ENCODE measurements at places on chromosomes 3 and 15.

DNA sequence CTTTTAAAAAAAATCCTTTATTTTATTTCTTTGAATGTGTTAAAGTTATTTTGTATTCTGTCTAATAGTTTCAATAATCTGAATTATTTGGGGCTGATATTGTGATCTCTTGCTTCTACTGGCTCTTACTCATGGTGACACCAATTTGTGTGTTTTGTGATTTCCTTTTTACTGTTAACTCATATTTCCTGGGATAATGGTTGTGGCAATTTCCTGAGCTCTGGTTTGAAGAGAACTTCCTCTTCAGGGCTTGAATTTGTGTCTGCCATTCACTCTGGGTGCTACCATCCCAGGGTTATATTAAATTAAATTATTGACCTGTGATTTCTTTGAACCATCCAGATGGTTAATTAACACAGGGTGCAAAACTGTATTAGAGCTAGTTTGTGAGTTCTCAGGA lies 60.4 kb upstream of the RNF7 start:
- DNase-seq: no peak

GRCh38 chr3:192079098-192079497 lies 618.1 kb downstream of the PYDC2 start:
- DNase-seq: no peak

DNA sequence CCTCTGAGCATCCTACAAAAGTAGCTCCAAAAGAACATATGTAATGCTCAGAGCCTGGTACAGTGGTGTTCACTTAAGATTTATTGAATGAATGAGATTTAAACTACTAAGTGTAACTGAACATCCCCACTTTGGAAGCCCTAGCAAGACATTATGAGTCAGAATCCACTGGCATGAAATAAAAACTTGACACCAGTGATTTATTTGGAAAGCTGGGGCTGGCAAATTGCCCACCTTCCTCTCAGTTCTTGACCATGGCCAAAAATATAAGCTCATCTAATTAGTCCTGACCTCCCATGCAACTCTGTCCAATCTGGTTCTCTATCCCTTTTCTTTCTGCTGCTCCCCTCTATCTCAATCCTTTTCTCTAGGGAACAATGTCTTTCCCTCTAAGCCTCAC lies 418.0 kb downstream of the PLCL2 start:
- no peak for DNase-seq

DNA sequence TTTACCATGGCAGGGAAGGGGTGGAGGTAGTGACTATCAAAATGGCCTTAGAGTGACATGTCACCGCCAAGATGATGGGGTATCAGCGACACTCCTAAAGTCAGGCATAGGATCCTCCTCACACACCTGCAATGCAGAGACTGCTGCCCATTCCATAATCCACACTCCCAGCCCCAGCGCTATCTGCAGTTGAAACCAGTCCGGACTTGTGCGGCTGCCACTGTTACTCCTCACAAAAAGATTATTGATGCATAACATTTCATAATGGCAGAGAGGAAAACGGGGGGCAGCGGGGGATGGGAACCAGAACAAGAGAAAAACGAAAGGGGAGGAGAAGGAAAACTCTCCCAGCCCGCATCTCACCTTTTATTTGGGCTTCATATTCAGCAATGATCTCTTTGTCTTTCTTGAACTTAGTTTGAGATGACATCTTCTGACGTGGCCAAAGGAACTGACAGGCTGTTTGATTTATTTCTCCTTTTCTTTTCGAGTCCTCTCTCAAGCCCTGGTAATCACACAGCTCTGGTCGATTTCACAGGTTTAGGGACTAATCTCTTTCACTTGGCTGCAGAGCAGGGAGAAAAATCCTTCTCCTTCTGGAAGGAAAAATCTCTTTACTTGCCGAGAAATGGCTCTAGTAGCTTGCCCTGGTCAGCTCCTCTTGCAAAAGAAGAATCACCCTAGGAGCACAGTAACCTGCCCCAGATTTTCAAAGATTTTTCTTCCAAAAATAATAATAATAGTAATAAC lies 749 bp downstream of the SRGAP3 start:
- no peak for DNase-seq

DNA sequence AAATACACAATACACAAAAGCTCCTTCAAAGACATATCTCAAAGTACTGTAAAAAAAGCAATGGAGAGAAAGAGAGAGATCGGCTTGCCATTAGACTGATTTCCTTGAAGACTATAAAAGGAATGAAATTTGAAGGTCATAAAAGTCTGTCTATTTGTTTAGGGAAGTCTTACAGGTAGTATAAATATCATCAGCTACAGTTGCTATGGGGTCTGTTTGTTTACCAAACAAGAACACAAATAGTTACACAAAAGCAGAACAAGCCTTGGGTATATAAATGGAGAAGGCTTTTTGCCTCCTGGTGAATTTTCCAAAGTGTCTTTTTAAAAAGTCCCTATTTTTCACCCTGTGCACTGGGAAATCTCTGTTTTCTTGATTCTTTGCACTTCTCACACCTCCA lies 552.3 kb downstream of the FOXP1 start:
- no peak for DNase-seq

DNA sequence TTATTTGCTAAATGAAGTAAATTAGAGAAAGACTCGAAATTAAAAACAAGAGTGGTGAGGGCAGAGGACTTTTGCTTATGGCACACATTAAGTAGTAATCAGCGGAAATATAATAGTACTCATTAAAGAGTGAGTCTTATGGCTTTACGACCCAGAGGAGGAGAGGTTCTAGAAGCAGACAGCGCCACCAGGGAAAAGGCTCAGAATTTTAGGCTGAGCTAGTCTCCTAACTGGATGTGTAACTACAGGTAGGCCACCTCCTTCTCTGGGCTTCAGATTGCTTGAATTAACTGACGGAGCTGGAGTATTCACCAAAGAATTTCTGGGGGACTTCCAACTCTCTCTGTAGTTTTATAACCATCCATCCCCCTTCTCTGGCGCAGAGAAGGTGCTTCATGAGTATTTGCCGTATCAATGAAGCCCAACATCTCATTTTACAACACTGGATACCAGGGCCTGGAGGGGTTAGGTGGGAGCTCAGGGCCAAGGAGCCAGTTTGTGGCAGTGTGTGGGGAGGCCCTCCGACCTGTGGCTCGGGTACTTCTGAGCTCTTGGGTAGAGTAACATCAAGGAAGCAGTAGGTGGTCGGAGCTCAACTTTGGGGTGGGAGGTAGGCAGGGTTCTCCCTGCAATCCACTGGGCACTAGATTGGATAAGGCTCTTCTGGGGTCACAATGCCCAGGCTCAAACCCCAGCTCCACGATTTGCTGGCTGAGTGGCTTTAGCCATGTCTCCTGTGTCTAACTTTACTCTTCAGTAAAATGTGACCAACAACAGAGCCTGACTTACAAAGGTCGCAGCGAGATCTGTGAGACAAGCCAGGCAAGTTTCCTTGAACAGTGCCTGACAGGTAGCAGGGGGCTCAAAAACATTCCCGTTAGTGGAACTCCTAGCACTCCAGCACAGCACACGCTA lies 1.1 kb downstream of the CHCHD4 start:
- no peak for DNase-seq

All from stimulated activated CD4-positive, alpha-beta T cell treated with anti-CD3 and anti-CD28 coated beads, Interleukin-15, amount 100 ng/mL, for 48 hours (primary cell).